ENCODE measurements at places on chromosomes 5 and 9. TPM values are rescaled to one million over a fixed set of nuclear protein-coding genes. Genes with fewer than 3 reads are reported as not detected.

The SIT1 gene
- 218 TPM for total RNA-seq

The DNAJC18 gene
- total RNA-seq: 19.1 TPM

The LHX6 gene
- not detected for total RNA-seq

The GZMA gene
- total RNA-seq: 1,575 TPM

The KCNV2 gene
- total RNA-seq: not detected

The LHX3 gene
- not detected for total RNA-seq

The PRR7 gene
- 3.0 TPM for total RNA-seq

The C5orf58 gene
- not detected for total RNA-seq

The SNX2 gene
- total RNA-seq: 36.9 TPM

The EXD3 gene
- 8.7 TPM for total RNA-seq

The DMAC1 gene
- 44.9 TPM for total RNA-seq

The HSPB3 gene
- not detected for total RNA-seq

The F2RL1 gene
- total RNA-seq: 0.76 TPM

The CATSPER3 gene
- total RNA-seq: 1.5 TPM

The FCN2 gene
- not detected for total RNA-seq

The VLDLR gene
- total RNA-seq: 4.2 TPM

The QRFP gene
- total RNA-seq: not detected

The IRX4 gene
- not detected for total RNA-seq

The PFN3 gene
- not detected for total RNA-seq

The SLC6A7 gene
- not detected for total RNA-seq

The PCDHB4 gene
- not detected for total RNA-seq

The HRCT1 gene
- not detected for total RNA-seq

The PCDHB2 gene
- total RNA-seq: 0.07 TPM

The PAEP gene
- not detected for total RNA-seq

The GABRP gene
- total RNA-seq: not detected

The PCDHB12 gene
- total RNA-seq: not detected

The PPP3R2 gene
- not detected for total RNA-seq

The ZFP2 gene
- total RNA-seq: 0.24 TPM

The DOCK2 gene
- 333 TPM for total RNA-seq

The NR6A1 gene
- total RNA-seq: 0.81 TPM

The SPINK7 gene
- not detected for total RNA-seq

The CCL27 gene
- total RNA-seq: not detected

Data from T-helper 1 cell treated with Interleukin-12 subunit alpha and Interleukin-12 subunit beta and Interleukin-4 antibody, amounts not matched to agents 30 ng/mL and 1 ng/mL, for 36 hours (primary cell).